NCI-H1092 treated with DMSO at 0.1 percent for 48 hours (cell line): ENCODE measurements at places on chromosomes 6 and 20.

DNA sequence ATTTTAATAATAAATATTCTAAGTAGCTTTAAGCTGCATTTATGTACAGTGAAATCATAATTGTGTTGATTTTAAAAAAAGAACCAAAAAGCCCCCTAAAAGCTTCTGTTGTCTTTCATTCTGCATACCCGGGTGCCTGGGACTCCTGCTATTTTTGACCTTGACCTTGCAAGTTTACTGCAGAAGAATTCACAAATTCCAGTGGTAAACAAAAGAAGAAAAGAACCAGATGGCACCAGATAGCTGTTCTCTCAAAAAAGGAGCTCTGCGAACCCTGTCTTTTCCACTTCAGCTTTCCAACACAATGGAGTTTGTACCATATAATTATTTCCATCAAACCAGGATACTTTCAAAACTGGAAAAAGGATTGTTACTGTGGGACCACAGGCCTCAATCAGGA is 363.3 kb downstream of the SMOC2 start:
- DNase-seq, result no peak

GRCh38 chr6:80442366-80442765 is 335.9 kb downstream of the BCKDHB start:
- DNase-seq, result no peak

DNA sequence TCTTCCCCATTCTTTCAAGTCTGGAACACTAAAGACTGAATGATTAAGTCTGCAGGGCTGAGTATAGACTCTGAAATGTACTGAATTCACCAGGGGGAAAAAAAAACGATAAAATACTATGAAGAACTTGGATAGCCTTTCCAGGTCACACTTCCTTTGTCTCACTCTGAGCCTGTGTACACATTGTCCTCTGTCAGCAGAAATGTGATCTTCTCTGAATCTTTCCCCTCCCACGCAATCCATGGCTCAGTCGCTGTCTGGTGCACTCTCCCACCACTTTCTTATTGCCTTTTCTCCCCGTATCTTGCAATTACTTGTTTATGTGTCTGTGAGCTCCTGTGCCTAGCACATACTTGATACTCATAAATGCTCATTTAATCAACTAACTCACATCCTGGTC is 212.6 kb upstream of the RSPO3 start:
- no peak for DNase-seq

GRCh38 chr20:7226156-7226555 is 458.7 kb downstream of the BMP2 start:
- DNase-seq, result no peak

DNA sequence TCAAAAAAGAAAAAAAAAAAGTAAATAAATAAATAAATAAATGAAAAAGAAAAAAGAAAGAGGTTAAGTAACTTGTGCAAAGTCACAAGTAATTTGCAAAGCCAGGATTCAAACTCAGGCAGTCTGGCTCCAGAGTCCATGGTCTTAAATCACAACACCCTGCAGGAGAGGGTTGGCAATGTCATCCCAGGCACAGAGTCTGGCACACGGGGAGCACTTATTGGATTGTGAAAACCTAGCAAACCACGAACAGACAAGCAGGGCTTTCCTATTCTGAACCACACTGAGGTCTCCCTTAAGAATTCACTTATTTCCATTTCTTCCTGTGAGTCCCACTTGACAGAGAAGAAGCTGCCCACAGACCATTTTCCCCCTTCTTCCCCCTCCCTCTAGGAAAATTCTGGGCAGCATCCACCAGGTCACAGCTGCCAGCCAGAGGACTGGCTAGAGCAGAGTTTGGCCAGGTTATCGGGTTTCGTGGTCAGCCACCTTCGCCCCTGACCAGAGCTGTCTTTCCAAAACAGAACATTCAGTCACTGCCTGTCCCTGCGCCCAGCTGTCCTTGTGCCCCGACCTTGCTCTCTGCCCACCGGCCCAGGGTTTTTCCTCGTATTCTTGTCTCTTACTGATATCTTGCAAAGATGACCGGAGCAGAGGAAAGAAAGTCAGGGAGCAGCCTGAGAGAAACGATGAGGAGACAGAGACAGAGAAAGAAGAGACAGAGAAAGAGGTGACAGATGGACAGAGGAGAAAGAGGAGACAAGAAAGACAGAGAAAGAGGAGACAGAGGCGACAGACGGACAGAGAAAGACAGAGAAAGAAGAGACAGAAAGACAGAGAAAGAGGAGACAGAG is 106.4 kb upstream of the PTPN1 start:
- no peak for DNase-seq

- peak; percentile 2 for DNase-seq
These were observed 100.7 kb downstream of the ANKRD60 start for GRCh38 chr20:58127701-58128111.

GRCh38 chr6:41066867-41067304 is 5.3 kb downstream of the OARD1 start:
- DNase-seq, result peak; percentile 57

GRCh38 chr6:13924146-13924948 is 405 bp upstream of the RNF182 start:
- DNase-seq, result peak; percentile 43

- no peak for DNase-seq
These were observed 3.8 kb downstream of the PREX1 start for GRCh38 chr20:48823960-48824498.

GRCh38 chr6:45830441-45831139 is 185.1 kb downstream of the CLIC5 start:
- DNase-seq, result no peak

DNA sequence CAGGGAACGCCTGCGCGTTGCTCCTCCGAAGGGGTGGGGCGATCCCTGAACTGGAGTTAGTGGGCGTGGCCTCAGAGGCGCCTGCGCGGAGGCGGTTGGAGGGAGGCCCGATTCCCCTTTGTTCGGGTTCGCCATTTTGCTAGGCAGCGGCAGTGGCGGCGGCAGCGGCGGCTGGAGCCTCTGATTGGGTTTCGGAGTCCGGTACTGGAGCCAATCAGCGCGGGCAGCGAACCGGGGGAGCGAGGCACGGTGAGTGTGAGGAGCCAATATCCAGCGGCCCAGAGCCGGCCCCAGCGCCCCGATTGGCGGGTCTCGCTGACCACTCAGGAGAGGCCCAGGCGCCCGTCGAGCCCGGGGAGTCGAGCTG is at the start of gene NFYA:
Gene NFYA, plus strand, starts transcription at position 139 of the 367 bp plus-strand sequence. CDS start 6,116 bp downstream, outside the sequence.
- no peak for DNase-seq

GRCh38 chr20:54083459-54083858 is 13.1 kb upstream of the BCAS1 start:
- no peak for DNase-seq

- peak; percentile 69 for DNase-seq
These were observed 26.4 kb downstream of the COX4I2 start for GRCh38 chr20:31663838-31664695.
